ENCODE measurements at places on chromosomes 7 and 10.

- DNase-seq = no peak
Measured at GRCh38 chr7:45720989-45721388, 146.8 kb downstream of the ADCY1 start.

DNA sequence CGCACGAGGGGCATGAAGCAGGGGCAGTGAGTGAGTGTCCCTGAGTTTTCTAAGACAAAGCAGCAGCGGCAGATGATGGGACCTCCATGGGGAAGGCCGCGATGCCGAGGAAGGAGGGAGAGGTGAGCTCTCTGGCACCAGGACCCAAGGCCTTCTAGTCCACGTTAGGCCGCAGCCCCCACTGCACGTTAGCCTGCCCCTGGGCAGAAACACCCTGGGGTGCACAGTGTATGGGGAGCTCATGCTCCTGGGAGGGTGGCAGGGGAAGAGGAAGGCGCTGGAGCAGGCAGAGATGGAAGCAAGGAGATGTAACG, 97.3 kb upstream of the IKZF1 start:
- no peak for DNase-seq

GRCh38 chr10:133079836-133080682, 7.7 kb upstream of the ADGRA1 start:
- no peak for DNase-seq

GRCh38 chr7:48473205-48473865, 302.1 kb downstream of the ABCA13 start:
- no peak for DNase-seq

- no peak for DNase-seq
Measured at GRCh38 chr10:95462740-95463667, 98.2 kb downstream of the SORBS1 start.

GRCh38 chr10:36573246-36573645, 552.2 kb upstream of the ANKRD30A start:
- DNase-seq = no peak

GRCh38 chr7:69932034-69932628, 333.9 kb downstream of the AUTS2 start:
- DNase-seq = peak; percentile 39

GRCh38 chr10:11440250-11441150, 170.9 kb downstream of the USP6NL start:
- DNase-seq = no peak

DNA sequence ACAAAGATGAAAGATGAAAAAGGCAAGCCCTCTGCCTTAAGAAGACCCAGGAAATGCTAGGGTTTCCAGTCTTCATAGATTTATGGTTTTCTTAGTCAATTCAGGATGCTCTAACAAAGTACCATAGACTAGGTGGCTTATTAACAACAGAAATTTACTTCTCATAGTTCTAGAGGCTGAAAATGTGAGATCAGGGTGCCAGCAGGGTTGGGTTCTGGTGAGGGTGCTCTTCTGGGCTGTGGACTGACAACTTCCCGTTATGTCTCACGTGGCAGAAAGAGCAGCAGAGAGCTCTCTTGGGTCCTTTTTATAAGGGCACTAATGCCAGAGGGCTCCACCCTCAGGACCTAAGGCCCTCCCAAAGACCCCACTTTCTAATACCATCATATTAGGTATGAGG, 23.7 kb downstream of the ELMO1 start:
- DNase-seq = no peak

DNA sequence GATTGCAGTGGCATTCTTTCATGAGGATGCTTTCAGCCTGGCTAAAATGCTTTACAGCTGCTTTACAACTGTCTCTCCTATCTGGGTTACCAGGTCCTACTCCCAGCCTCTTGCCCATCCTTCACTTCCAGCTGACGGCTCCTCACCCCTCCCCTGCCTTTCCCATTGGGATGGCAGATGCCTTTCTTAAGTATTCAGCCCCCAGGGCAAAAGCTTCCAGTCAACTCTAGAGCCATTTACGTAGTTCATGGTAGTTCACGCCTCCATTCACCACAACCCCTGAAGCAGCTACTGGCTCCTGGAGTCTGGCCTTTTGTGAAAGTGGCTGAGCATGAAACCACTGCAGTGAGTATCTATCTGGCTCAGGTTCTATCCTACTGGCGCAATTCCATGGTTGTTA, 17.2 kb upstream of the BMPER start:
- DNase-seq = no peak

Data from GM03348 (cell line).